CD4-positive, alpha-beta T cell (primary cell): ENCODE measurements at places on chromosomes 1 and 21.

DNA sequence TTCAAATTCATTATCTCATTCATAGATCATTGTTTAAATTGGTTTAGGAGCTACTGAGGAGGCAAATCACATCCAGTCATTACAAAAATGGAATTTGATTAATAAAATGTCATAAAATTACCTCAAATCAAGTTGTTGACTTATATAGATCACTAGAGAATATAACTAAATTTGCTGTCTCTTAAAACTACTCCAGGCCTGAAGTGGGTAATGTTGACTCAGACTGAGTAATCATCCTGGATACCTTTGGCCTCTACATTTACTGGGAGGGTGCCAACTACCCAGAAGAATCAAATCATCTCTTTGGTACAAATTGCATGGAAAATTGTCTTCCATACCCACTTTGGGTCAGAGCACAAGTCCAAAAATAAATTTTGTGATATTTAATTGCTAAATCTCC is 191.2 kb upstream of the GREM2 start:
- DNase-seq = no peak
- H3K27ac ChIP-seq = no peak overlapping the region
- no peaks in the 10 kb centered on the region for H3K36me3 ChIP-seq
- H3K4me1 ChIP-seq = no peaks in the 10 kb centered on the region

- H3K36me3 ChIP-seq = no peaks in the 10 kb centered on the region
- H3K27ac ChIP-seq = no peak overlapping the region
- DNase-seq = no peak
- H3K4me1 ChIP-seq = no peaks in the 10 kb centered on the region
- H3K27me3 ChIP-seq = no peaks in the 10 kb centered on the region
- no peak overlapping the region for H3K4me3 ChIP-seq
Measured at GRCh38 chr1:199269241-199269640, 630.4 kb downstream of the PTPRC start.

- no peak for DNase-seq
- no peaks in the 10 kb centered on the region for H3K4me1 ChIP-seq
- H3K4me3 ChIP-seq = no peak overlapping the region
- no peaks in the 10 kb centered on the region for H3K36me3 ChIP-seq
- no peak overlapping the region for H3K27ac ChIP-seq
Measured at GRCh38 chr1:170776777-170777176, 112.8 kb downstream of the PRRX1 start.

GRCh38 chr1:212908971-212909370 is 41.4 kb upstream of the VASH2 start:
- no peaks in the 10 kb centered on the region for H3K36me3 ChIP-seq
- H3K27me3 ChIP-seq = no peaks in the 10 kb centered on the region
- H3K4me1 ChIP-seq = no peaks in the 10 kb centered on the region
- H3K27ac ChIP-seq = no peak overlapping the region

- H3K4me3 ChIP-seq = no peak overlapping the region
- H3K4me1 ChIP-seq = peaks cover 29% of the 10 kb centered on the region
- H3K27ac ChIP-seq = no peak overlapping the region
- peaks cover 17% of the 10 kb centered on the region for H3K27me3 ChIP-seq
- H3K36me3 ChIP-seq = no peaks in the 10 kb centered on the region
Measured at GRCh38 chr1:8314346-8315280, 3.3 kb upstream of the SLC45A1 start.

GRCh38 chr1:182658055-182658454 is 26.3 kb downstream of the RGS8 start:
- no peak overlapping the region for H3K4me3 ChIP-seq
- H3K4me1 ChIP-seq = no peaks in the 10 kb centered on the region

DNA sequence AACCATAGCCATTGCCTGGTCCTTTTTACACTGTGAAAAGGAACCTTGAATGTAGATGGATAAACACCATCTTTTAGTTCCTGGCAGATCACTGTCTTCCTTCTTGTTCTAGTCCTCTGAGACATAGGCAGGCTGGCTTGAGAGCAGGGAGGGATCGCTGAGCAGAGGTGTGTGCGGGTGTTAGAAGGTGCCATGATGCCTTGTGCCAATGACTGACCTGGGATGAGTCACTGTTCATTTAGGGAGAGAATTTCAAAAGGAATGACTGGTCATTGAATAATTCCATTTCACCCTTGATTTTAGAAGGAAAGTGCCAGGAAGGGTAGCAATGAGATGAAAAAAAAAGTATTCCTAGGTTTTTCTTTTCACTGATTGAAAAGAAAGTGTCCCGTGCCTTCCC is 383.9 kb downstream of the KIF26B start:
- H3K4me3 ChIP-seq = no peak overlapping the region
- no peak for DNase-seq
- H3K4me1 ChIP-seq = no peaks in the 10 kb centered on the region
- H3K27ac ChIP-seq = no peak overlapping the region

- no peaks in the 10 kb centered on the region for H3K27me3 ChIP-seq
- H3K4me1 ChIP-seq = no peaks in the 10 kb centered on the region
- no peak overlapping the region for H3K27ac ChIP-seq
Measured at GRCh38 chr1:31626223-31627207, 9.0 kb downstream of the HCRTR1 start.

DNA sequence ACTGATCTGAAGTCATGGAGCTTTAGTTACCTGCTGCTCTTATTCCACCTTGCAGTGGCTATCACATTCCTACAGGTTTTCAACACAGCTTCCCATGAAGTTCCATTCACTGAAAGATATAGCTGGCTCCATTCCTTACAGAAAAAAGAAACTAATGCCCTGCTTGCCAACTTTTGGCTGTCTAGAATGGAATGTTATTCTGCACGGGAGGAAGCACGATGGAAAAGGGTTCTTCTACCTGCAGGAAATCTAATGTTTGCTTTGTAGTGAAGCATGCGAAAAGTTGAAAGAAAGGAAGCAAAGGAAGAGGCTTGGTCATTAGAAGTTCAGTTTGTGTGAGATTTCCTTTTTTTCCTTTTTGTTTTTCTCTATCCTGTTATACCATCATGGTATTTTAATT is 32.6 kb downstream of the GIPC2 start:
- H3K36me3 ChIP-seq = no peaks in the 10 kb centered on the region
- no peak for DNase-seq
- H3K4me1 ChIP-seq = no peaks in the 10 kb centered on the region
- no peak overlapping the region for H3K27ac ChIP-seq
- H3K4me3 ChIP-seq = no peak overlapping the region
- H3K27me3 ChIP-seq = no peaks in the 10 kb centered on the region

- no peaks in the 10 kb centered on the region for H3K36me3 ChIP-seq
- H3K4me3 ChIP-seq = no peak overlapping the region
- H3K27ac ChIP-seq = no peak overlapping the region
- no peaks in the 10 kb centered on the region for H3K27me3 ChIP-seq
Measured at GRCh38 chr1:203169770-203170520, 5.7 kb downstream of the MYBPH start.

- no peak for DNase-seq
- no peak overlapping the region for H3K4me3 ChIP-seq
- no peaks in the 10 kb centered on the region for H3K27me3 ChIP-seq
- H3K4me1 ChIP-seq = peaks cover 19% of the 10 kb centered on the region
- no peaks in the 10 kb centered on the region for H3K36me3 ChIP-seq
- no peak overlapping the region for H3K27ac ChIP-seq
Measured at GRCh38 chr1:33372677-33373076, 51.8 kb upstream of the A3GALT2 start.

DNA sequence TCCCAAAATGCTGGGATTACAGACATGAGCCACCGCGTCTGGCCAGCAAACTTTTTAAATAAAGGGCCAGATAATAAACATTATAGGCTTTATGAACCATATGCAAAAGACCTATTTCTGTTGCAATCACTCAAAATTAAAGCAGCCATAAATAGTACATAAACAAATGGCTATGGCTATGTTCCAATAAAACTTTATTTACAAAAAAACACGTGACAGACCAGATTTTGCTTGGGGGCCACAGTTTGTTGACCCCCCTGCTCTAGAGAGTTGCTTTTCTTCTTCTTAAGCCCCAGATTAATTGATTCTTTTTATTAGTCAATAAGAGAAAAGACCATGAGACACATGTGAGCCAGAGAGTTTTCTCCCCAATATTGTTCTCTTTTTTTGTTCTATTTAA is 138.3 kb downstream of the MACF1 start:
- no peak overlapping the region for H3K27ac ChIP-seq
- DNase-seq = no peak
- no peaks in the 10 kb centered on the region for H3K27me3 ChIP-seq

GRCh38 chr1:57204942-57205787 is 218.7 kb downstream of the DAB1 start:
- H3K27me3 ChIP-seq = no peaks in the 10 kb centered on the region
- no peak for DNase-seq
- H3K36me3 ChIP-seq = no peaks in the 10 kb centered on the region
- no peak overlapping the region for H3K4me3 ChIP-seq
- H3K4me1 ChIP-seq = no peaks in the 10 kb centered on the region
- H3K27ac ChIP-seq = no peak overlapping the region

GRCh38 chr1:206005234-206005633 is 2.0 kb upstream of the RAB7B start:
- H3K27me3 ChIP-seq = no peaks in the 10 kb centered on the region
- no peaks in the 10 kb centered on the region for H3K4me1 ChIP-seq
- H3K27ac ChIP-seq = no peak overlapping the region
- no peak for DNase-seq
- H3K36me3 ChIP-seq = no peaks in the 10 kb centered on the region
- no peak overlapping the region for H3K4me3 ChIP-seq

DNA sequence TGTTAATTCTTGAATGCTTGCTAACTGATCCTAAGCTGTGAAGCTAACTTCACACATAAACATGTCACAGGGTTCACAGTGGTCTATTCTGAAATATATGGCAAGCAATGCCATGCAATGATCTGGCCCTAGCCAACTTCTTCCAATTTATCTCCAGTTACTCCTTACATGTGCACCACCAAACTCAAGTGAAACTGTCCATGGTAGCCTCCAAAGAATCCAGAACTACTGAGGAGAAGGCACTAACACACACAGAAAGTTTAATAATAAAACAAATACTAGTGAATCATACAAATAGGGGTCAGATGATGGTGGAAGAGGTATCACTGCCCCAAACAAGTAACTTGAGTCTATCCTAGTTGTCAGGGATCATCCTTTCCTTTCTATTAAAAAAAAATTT is 172.6 kb upstream of the RAB4A start:
- no peak overlapping the region for H3K4me3 ChIP-seq
- DNase-seq = no peak
- no peak overlapping the region for H3K27ac ChIP-seq
- no peaks in the 10 kb centered on the region for H3K36me3 ChIP-seq
- H3K27me3 ChIP-seq = no peaks in the 10 kb centered on the region

- no peaks in the 10 kb centered on the region for H3K27me3 ChIP-seq
- H3K36me3 ChIP-seq = no peaks in the 10 kb centered on the region
- no peak for DNase-seq
- H3K27ac ChIP-seq = no peak overlapping the region
- H3K4me1 ChIP-seq = no peaks in the 10 kb centered on the region
- no peak overlapping the region for H3K4me3 ChIP-seq
Measured at GRCh38 chr1:201409440-201409839, 10.3 kb upstream of the LAD1 start.

GRCh38 chr1:78375996-78376395 is 114.8 kb upstream of the PTGFR start:
- no peaks in the 10 kb centered on the region for H3K36me3 ChIP-seq
- H3K27ac ChIP-seq = no peak overlapping the region
- H3K4me3 ChIP-seq = no peak overlapping the region
- no peaks in the 10 kb centered on the region for H3K27me3 ChIP-seq

GRCh38 chr1:183884526-183884925 is 79.6 kb downstream of the RGL1 start:
- no peaks in the 10 kb centered on the region for H3K27me3 ChIP-seq
- H3K27ac ChIP-seq = no peak overlapping the region
- H3K4me3 ChIP-seq = no peak overlapping the region

DNA sequence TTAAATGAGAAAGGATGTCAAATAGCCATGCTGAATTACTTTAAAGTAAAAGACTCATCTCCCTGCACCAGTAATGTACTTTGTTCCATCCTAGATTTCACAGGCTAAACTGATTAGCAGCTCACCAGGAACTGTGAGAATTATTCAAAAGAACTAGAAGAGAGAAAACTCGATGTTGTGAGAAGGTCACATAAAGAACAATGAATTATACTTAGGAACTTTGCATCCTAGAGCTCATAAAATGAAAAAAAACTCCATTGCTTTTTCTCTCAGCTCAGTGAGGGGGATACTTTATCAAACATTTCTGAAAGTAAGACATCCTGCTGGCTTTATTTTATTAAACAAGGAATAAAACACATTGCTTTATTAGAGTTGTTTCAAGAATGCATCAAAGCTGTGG is 278.5 kb downstream of the MRPL39 start:
- no peak for DNase-seq
- no peaks in the 10 kb centered on the region for H3K36me3 ChIP-seq
- H3K4me3 ChIP-seq = no peak overlapping the region
- H3K27ac ChIP-seq = no peak overlapping the region
- H3K27me3 ChIP-seq = no peaks in the 10 kb centered on the region

DNA sequence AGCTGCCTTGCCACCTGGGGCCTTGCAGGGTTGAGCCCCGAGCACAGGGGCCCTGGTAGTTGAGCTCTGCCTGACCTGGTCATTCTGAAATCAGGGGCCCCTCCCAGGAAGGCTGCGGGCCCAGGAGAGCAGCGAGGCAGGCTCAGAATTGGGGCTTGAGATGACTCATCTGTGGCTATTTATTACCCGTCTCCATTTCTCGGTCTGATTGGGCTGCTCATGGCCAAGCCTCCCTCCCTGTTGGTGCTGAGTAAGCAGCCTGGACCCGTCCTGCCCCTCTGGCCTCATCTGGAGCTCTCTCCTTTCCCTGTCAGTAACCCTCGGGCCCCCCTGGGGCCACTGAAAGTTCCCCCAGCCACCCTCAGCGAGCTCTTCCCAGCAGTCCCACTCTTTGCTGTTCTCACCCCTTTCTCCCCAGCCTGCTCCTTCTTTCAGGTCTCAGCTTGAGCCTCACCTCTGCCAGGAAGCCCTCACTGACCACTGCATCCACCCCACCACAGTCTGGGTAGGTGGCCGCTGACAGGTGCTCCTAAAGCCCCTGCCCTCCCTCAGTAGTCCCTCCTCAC is 11.0 kb upstream of the TNFRSF8 start:
- H3K4me1 ChIP-seq = peaks cover 17% of the 10 kb centered on the region
- H3K4me3 ChIP-seq = no peak overlapping the region
- H3K36me3 ChIP-seq = no peaks in the 10 kb centered on the region
- H3K27me3 ChIP-seq = no peaks in the 10 kb centered on the region

- H3K27ac ChIP-seq = no peak overlapping the region
- no peaks in the 10 kb centered on the region for H3K27me3 ChIP-seq
- H3K4me1 ChIP-seq = no peaks in the 10 kb centered on the region
Measured at GRCh38 chr21:15203740-15204139, 138.9 kb upstream of the NRIP1 start.

DNA sequence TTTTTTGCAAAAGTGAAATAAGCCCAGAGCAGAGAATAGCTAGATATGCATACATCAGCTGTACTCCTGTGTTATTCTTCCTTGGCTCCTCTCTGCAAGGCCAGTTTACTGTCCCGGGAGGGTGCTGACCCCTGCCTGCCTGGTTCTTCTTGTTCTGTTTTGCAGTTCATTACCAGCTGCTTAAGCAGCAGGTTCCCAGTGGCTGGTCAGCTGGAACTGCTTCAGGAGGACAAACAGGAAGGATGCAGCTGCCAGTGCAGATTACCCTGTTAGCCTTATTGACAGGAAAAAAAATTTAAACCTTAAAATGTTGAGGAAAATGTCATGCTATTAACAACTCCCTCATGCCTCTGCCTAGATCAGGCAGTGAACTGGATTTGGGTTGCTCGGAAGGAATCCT is 16.0 kb upstream of the LRIG2 start:
- H3K4me3 ChIP-seq = no peak overlapping the region
- no peak for DNase-seq
- peaks cover 3% of the 10 kb centered on the region for H3K4me1 ChIP-seq
- H3K27ac ChIP-seq = no peak overlapping the region
- no peaks in the 10 kb centered on the region for H3K36me3 ChIP-seq
